ENCODE measurements at places on chromosomes 4 and X.

DNA sequence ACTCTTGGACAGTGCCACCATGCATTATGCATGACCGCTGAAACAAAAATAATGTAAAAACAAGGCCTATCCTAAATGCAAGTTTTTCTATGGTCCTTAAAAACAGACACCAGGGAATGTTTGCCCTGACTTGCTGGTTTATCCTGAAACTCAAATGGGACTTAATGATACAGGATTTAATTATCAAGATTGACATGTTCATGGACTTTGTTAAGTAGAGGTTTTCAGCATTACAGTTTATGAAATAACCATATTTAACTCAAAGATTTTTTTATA is 1.3 kb downstream of the NFKB1 start:
- DNase-seq: no peak

DNA sequence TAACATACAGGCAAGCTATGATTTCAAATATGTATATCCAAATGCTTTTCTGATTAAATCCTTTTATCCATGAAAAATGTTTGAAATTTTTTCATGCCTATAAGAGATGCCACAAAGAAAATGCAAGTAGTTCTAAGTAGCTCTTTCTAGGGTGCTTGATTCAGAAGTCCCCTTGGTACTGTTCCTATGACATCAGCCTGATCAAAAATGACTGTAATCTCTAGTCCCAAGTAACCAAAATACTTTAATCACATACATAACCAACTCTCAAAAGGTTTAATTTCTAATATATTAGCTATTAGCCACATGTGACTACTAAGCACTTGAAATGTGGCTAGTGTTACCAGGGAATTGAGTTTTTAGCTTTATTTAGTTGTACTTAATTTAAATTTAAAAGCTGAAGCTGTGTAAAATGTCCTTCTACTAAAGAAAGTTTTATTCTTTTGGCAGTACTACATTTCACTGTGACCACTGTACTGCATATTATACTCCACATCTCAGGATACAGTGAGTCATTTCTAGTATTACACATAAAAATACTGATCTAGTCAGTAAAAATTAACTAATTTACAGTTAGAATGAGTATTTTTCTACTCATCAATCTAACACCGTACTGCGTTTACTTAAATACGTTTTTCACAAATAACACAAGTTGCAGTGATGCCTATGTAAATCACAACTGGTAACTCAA is 33.9 kb downstream of the FBXW7 start:
- no peak for DNase-seq

DNA sequence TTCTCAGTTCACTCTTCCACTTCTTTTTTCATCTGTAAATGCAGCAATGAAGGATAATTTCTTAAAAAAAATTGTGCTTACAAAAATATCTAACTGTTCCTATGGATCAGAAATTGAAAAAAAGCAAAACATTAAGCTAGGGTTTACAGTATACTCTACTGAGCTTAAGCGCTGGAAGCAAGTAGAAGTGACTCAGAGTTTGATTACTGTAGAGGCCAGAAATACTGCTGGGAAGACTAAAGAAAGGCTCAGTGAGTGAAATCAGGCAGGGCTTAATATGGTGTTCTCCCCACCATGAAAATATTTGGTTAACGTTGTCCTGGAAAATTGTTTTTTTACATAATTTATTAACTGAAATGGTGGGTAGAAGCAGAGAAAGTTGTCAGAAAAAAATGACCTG is 1061.8 kb upstream of the GRIA3 start:
- DNase-seq: no peak

DNA sequence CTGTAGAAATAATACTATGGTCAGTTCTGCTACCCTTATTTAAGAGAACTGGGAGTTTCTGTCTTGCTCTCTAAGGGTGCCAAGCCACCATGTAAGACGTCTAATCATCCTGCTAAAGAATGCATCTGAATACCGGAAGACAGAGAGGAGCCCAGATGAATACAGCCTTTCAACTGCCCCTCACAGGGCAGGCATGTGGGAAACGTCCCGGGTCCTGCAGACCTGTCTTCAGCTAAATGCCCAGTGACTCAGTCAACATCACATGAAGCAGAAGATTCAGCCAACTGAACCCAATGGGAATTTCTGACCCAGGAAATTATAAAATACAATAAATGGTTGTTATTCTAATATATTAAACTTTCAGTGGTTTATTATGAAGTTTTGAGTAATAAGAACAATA is 2141.0 kb upstream of the AGA start:
- DNase-seq: no peak

DNA sequence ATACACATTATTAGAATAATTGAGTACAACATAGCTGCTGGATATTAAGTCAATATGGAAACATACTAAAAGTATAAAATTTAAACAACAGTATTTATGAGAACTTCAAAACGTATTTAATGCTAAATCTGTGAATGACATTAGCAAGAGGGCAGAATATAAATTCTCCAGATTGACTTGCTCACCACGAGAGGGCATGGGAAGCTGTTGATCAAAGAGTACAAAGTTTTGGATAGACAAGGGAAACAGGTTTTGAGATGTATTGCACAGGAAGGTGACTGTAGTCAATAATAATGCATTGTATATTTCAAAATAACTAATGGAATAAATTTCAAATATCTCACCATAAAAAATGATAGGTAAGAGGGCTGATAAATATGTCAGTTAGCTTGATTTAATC is 768.2 kb downstream of the CENPC start:
- no peak for DNase-seq

GRCh38 chrX:106698693-106699092 is 27.8 kb upstream of the RNF128 start:
- no peak for DNase-seq

DNA sequence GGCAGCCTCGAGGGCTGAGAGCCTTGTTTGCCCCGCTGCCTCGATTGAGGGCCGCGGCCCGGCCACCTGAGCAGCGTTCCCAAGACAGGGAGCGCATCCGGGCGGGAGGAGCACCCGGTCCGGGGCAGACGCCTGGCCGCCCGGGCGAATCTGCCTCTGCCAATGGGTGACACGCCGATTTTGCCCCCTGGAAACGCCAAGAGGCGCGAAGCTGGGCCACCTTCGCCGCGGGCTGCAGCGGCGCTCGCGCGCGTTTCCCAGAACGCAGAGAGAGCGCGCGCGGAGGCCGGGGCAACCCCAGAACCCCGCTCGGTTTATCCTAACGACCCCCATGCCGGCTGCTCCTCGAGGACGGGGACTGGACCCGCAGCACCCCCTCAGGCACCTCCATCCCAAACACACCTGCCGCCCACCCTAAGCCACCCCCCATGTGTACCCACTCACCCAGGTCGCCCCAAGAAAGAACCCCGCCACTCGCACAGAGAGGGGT is 575 bp downstream of the MAP7D2 start:
- DNase-seq: no peak

DNA sequence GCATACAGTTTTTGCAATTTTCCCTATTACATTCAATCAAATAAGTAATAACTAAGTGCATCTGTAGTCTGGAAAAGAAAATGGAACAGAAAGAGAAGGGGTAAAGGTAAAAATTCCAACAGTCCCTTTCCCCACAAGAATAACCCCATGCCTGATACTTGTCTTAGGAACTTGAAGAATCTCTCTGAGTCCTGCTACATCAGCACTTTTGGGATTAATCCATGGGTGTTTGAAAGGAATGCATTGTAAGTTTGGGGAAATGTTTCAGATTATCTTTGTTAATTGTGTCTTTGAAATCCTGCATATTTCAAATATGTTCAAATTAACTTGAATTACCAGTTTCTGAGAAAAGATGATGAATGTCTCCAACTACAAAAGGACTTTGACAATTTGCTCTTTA is 667.3 kb upstream of the PRKX start:
- DNase-seq: no peak

GRCh38 chr4:8843597-8843996 is 28.0 kb downstream of the HMX1 start:
- DNase-seq: no peak

DNA sequence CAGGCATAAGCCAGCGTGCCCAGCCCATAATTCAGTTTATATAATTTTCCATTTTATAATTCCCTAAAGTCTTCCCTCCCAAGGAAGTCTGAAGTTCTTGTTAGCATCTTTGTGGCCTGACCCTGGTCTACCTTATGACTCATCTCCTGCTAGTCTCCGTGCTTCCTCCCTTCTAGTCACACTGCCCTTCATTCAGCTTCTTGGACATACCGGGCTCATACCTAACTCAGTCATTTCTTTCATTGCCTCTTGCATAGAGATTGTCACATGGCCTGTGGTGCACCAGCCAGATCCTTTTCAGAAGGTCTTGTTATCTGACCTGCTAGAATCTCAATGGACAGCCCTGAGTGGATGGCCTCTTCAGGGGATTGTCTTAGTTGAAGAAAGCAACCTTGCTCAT is 22.8 kb upstream of the MAML3 start:
- no peak for DNase-seq

DNA sequence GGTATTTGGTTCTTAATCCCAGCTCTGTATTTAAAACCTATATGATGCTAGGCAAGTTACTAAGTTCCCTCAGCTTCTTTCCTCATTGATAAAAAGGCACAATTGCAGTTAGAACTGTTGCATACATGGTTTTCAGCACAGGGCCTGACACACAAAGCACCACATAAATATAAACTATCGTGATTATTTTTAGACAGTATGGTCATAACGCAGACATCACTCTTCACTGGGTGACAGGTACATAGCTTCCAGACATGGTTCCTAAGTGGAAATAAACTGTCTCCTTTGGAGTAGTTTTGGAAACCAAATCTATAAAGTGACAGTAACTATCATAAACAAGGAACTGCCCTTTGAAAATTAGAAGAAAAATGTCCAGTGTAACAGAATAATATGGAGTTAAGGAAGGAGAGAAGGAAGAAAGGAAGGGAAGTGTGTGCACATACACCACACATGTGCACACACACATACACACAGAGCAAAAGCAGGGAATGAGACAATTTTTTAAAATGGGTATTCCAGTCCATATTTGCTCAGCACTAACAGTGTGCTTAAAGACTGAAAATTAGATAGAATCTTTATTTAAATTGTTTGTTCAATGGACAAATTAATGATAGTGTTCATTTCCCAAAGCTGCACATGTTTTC is 12.5 kb upstream of the G3BP2 start:
- DNase-seq: no peak

GRCh38 chr4:24108567-24108966 is 218.7 kb upstream of the PPARGC1A start:
- DNase-seq: no peak

- DNase-seq: peak; percentile 7
Observed at GRCh38 chr4:38310446-38311043, 350.3 kb downstream of the PTTG2 start.

GRCh38 chrX:40571600-40571999 is 9.2 kb upstream of the ATP6AP2 start:
- no peak for DNase-seq

GRCh38 chrX:5113128-5113527 is 1115.5 kb downstream of the NLGN4X start:
- DNase-seq: no peak

DNA sequence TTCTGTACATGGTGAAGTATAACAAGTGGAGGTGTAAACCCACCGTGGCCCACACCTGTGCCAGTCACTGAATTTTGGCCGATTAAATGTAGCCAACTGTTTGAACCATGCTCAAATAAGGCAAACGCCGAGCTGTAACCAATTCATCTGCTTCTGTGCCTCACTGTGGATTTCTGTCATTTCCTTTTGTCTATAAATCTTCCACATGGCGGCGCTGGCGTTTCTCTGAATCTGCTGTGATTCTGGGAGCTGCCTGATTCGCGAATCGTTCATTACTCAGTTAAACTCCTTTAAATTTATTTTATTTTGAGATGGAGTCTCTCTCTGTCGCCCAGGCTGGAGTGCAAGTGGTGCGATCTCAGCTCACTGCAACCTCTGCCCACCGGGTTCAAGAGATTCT is 19.2 kb downstream of the SUPT20HL2 start:
- DNase-seq: no peak

DNA sequence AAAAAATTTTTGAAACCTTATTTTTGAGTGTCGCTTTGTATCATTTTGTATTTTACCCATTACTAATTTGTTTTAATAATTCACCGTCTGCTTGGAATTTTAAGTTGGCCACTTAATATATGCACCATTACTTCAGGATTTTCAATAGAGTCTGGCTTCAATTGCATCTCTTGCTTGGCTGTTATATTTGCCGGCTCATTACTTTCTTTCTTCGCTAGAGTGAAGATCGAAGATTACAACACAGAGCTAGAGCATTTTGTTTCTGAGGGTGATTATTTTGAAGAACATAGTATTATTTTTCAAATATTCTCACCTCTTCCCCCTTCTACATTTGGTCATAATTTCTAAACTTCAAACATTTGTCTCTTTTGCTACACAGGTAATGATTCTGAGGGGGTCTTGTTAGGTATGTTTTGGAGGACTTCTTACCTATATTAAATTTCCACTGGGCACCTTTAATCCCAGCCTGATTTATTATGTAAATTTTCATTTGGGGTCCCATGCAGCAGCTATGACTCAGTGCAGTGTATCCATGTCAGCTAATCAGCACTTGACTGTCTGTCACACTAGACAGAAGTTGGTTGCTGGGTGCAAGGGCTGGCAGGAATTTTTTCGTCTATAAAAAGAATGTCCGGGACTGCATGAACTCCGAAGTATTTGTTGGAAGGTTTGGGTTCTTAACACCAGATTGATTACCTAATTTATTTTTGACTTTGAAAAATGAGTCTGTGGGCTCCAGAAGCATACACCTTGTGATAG is 18.6 kb downstream of the TBC1D1 start:
- DNase-seq: no peak

DNA sequence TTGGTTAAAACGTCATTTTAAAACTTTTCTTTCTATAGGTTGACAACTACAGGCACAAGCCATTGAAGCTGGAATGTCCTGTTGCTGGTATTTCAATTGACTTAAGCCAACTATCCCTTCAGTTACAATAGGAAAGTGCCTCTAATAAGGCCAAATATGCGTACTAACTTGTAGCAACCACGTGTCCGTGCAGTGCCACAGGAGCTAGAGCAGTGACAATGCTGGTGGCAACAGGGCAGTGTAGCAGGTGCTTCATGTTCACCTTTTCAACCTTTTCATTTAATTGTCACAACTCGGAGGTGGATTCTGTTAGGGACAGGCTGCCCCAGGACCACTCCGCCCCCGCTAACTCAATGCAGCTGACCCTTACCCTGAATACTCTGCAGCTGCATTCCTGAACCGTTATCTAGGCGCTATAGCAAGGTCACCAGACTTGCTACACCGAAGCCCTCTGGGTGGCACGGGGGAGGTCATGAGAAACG is 37.7 kb downstream of the ERVMER34-1 start:
- no peak for DNase-seq

- DNase-seq: no peak
Observed at GRCh38 chr4:110106931-110107296, 91.5 kb downstream of the ELOVL6 start.

GRCh38 chr4:4456351-4456750 is 69.4 kb downstream of the NSG1 start:
- DNase-seq: no peak

DNA sequence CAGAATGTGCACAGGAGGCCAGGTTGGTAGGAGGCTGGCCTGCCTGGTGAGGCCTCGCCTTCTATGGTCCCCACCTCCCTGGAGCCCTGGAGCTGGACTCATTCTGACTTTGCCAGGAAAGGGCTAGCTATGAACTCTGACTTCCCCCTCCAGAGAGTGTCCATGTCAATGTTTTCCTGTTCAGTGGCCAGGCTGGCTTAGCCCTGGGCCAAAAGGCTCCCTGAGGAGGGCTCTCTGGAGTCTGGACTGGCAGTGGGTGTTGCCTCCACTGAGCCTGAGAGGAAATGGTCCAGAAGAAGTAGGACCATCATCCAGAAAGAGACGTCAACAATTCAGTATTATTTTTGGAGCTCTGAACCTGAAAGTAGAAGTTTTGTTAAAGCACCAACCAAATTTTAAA is 178.7 kb downstream of the CHIC2 start:
- DNase-seq: no peak

- DNase-seq: no peak
Observed at GRCh38 chr4:663438-664428, 10.3 kb downstream of the ATP5ME start.

Measured in stimulated activated CD4-positive, alpha-beta T cell treated with anti-CD3 and anti-CD28 coated beads, Interleukin-1b, Interleukin-23, amount 100 ng/mL, for 1 hour (primary cell).